Stimulated activated CD4-positive, alpha-beta T cell treated with anti-CD3 and anti-CD28 coated beads, Interleukin-1b, Interleukin-23, amount 100 ng/mL, for 24 hours (primary cell): ENCODE measurements at places on chromosomes 5 and 9.

DNA sequence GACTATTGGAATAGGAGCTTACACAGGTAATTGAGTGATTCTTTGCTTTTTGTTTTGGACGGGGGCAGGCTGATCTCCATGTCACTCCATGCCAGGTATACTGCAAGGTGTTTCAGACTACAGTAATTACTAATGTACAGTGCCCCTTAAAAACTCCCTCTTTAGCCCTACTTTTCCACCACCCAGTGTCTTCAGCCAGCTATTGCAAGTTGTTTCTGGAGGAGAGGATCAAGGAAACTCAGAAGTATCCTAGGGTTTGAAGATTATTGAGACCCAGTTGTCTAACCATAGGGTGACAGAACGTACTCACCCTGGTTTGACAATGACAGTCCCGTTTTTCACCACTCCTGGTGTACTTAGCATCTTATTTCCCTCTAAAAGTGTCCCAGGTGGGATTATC lies 13.4 kb downstream of the CFAP95 start:
- DNase-seq, result no peak

- no peak for DNase-seq
Observed at GRCh38 chr5:173778784-173779304, 109.3 kb upstream of the CPEB4 start.

DNA sequence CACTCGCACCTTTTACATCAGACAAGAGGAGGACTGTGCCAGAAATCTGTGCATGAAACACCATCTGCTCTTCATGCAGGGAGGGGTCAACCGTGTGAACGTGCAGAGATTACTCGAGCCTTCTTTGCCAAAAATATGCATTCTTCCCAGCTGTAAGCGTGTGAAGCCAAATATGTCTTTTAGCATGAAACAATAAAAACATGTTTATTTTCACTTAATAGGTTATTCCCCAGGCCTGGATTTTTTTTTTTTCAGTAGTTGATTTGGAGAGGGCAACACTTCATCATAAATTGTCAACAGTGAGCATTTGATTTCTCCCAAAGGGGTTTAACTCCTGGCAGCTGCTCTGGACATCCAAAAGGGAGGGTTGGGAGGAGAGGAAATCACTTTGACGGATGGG lies 23.8 kb downstream of the PLAC8L1 start:
- DNase-seq, result no peak

GRCh38 chr9:77847059-77847499 lies 184.5 kb downstream of the GNAQ start:
- no peak for DNase-seq

DNA sequence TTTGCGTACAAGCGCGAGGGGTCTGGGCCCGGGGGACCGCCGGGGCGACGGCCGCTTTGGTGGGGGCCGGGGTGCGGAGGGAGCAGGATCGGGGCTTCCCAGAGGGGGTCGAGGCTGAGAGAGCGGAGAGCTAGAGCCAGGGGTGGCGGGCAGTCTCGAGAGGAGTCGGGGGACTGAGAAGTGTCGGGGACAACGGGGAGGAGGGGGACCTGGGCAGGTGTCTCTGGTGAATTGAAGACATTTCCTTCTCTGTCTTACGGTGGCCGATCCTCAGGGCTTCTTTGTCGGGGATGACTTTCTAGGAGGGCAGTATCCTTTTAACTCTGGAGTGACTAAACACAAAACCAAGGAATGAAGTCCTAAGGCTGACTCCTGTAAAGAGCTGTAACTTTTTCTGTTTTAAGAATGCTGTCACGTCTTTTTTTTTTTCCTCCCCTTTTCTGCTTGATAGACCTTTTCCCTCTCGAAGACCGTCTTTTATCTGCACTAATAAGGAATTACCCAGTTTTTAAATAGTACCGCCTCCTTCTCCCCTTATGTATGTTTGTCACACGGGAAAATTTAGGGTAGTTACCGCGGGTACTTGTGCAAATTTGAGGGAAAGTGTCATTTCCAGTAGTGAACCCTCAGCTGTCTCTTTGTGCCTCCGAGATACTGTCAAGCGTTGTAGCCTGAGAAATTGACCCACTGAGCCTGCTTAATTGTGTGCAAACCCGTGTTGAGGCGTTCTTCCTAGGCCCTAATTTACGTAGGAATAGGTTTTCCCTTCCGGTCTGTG lies 822 bp downstream of the DENND4C start:
- DNase-seq, result no peak

DNA sequence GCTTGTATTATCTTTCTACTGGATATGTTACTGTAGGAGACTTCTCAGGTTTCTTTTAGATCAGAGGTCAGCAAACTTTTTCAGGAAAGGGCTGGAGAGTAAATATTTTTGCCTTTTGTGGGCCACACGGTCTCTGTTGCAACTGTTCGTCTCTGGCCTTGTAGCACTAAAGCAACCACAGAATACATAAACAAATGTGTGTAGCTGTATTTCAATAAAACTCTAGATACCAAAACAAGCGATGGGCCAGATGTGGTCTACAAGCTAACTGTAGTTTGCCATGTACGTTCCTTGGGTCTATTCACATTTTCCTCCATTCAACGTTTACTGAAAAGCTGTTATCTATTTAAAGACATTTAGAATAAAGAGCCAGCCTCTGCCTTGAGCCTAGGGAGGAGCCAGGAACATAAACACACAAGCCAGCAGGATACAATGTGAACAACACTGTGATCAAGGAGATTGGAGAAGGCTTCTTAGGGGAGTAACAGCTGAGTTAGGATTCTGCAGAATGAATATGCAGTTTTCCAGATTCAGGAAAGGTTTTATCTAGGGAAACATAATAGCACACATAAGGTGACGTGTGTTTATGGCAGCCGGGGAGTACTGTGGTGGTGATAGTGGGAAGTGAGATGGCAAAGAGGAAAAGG lies 33.0 kb upstream of the HOMER1 start:
- no peak for DNase-seq

- no peak for DNase-seq
Observed at GRCh38 chr5:81269751-81270393, 31.5 kb upstream of the ZCCHC9 start.

DNA sequence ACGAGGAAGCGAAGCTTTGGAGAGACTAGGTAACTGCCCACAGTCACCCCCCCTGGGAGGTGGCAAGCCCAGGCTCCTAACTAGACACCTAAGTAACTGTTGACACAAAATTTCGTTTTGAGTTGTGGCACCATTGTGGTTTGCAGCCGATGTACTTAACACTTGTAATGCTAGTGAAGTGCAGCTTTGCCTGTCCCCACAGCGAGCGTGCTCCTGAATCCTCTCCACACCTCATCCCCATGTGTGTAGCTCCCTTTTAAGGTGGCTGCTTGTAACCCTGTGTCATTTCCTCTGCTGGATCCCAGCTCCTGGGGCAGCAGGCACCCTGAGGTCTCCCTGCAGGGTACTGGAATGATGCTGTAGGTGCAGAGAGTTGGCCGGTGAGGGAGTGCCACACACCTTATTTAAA lies 114.9 kb downstream of the TRIO start:
- no peak for DNase-seq

DNA sequence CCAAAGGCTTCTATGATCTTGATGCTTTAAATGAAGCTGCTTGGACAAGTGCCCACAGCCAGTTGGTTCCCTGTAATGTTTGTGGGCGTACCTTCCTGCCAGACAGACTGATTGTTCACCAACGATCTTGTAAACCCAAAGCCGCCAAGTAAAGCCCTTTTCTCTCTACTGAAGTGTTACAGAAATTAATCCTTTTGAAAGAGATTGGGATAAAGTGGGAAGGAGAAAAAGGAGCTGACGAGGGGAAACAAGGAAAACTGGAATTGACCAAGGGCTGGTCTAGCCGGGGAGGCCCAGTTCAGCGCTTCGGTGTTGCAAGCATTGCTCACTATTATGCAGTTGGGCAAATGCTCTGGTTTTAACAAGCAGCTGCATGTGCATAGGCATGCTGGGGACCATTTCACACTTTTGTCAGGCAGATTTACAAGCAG lies 53.2 kb downstream of the ZNF474 start:
- DNase-seq, result no peak
